CD4-positive, alpha-beta memory T cell (primary cell): ENCODE measurements at places on chromosomes 6 and 20.

DNA sequence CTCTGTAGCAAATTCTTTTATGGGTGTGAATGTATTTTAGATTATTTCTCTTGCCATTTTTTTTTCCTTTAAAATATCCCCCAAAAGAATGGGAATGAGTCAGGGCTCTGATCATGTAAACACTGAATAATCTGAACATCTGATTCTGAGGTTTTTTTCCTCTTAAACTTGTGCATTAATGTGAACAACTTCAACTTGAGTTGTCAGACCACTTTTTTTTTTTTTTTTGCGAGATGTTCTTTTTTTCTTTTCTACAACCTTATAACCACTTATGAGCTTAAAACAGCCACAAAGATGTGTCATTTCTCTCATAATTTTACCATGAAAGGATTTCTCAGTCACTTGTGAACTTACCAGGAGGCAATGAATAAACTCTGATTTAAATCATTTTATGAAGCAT, 85.3 kb downstream of the TBC1D7 start:
- H3K4me1 ChIP-seq: no peaks in the 10 kb centered on the region
- no peak overlapping the region for H3K4me3 ChIP-seq
- DNase-seq: no peak
- no peaks in the 10 kb centered on the region for H3K36me3 ChIP-seq
- H3K27me3 ChIP-seq: no peaks in the 10 kb centered on the region

DNA sequence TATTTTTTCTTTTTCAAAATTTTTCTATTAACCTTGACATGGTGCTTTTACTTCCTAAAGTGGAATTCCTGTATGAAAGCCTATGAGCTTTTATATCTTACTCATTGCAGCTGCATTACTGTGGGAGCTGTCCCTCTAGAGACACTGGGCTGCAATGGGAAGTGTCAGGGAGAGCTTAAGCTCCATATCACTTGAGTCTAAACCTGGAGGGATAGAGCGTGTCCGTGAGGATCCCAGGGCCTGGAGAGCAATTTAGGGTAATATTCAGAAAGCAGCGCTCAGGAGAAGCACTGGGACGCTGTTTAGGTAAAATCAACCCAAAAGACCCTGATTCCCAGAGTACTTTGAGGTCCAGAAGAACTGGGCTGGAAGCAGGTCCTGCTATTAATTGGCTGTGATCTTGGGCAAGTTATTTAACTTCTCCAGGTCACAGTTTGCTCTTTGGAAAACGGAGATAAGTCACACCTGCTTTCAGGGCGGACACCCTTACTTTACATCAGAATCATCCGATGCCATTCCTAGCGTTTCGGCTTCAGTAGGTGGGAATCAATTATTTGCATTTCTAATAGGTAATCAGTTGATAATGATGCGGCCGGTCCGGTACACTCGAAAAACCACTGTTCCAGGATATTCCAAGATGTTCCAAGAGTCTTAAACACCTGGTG, 628 bp upstream of the ERGIC3 start:
- H3K4me3 ChIP-seq: peak overlapping the region; percentile 76
- no peak for DNase-seq
- H3K27ac ChIP-seq: peak overlapping the region; percentile 78
- H3K36me3 ChIP-seq: peaks cover 4% of the 10 kb centered on the region
- peaks cover 15% of the 10 kb centered on the region for H3K4me1 ChIP-seq

GRCh38 chr6:160101277-160102205, 20.1 kb upstream of the SLC22A1 start:
- H3K36me3 ChIP-seq: peaks cover 49% of the 10 kb centered on the region
- DNase-seq: no peak
- H3K27me3 ChIP-seq: no peaks in the 10 kb centered on the region
- H3K27ac ChIP-seq: no peak overlapping the region
- no peaks in the 10 kb centered on the region for H3K4me1 ChIP-seq

DNA sequence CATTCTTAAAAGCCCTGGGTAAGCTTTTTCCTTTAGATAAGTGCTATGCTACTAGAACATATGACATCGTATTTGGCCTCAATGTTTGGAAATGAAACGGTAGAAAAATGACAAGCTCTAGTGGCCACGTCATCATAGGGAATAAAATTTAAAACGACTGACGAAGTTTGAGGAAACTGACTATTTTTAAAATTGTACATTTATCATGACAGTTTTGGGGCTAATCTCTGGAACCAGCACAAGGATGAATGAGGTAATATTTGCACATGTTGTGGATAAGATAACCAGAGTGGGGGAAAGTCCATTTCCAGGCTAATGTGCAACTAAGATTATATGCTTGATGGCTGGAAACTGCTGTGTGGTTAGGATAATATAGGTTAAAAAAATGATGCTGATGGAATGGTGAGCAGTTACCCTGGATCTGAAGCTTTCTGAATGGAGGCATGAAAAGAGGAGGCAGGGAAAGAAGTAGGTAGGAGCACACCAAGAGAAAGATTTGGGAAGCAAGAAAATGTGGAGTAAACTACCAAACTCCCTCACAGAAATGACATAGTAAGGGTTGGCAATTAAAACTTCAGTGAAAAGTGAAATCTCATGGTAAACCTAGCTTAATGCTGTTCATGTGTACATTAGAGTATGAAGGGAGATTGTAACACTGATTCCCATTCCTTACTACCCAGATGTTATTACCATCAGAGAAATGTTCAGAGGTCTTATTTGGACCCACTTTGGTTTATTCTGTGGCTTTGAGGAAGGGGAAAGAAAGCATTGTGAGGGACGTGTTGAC, 42.7 kb upstream of the CEP162 start:
- H3K36me3 ChIP-seq: no peaks in the 10 kb centered on the region
- no peaks in the 10 kb centered on the region for H3K27me3 ChIP-seq
- DNase-seq: no peak
- H3K4me1 ChIP-seq: no peaks in the 10 kb centered on the region

GRCh38 chr6:121321282-121321681, 13.0 kb downstream of the TBC1D32 start:
- no peak overlapping the region for H3K27ac ChIP-seq
- DNase-seq: no peak
- no peak overlapping the region for H3K4me3 ChIP-seq

- no peaks in the 10 kb centered on the region for H3K27me3 ChIP-seq
- DNase-seq: no peak
- no peaks in the 10 kb centered on the region for H3K36me3 ChIP-seq
- H3K4me1 ChIP-seq: no peaks in the 10 kb centered on the region
- H3K27ac ChIP-seq: no peak overlapping the region
- no peak overlapping the region for H3K4me3 ChIP-seq
Measured at GRCh38 chr6:90835596-90836212, 248.8 kb upstream of the MAP3K7 start.

- no peak for DNase-seq
- no peaks in the 10 kb centered on the region for H3K4me1 ChIP-seq
- H3K4me3 ChIP-seq: no peak overlapping the region
- H3K27ac ChIP-seq: no peak overlapping the region
- H3K27me3 ChIP-seq: no peaks in the 10 kb centered on the region
Measured at GRCh38 chr6:157433678-157434081, 52.7 kb downstream of the ZDHHC14 start.

DNA sequence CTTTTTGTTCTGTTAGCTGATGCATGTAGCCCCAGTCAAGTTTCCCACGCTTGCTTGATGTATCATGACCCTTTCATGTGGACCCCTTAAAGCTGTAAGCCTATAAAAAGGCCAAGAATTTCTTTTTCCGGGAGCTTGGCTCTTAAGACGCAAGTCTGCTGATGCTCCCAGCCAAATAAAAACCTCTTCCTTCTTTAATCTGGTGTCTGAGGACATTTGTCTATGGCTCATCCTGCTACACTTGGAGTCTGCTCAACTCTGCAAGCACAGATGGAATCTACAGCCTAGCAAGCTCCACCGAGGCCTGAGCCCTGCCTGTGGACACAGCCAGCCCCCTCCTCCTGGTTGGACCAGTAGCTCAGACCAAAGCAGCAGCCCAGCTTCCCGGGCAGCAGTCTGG, 3.4 kb downstream of the CST2 start:
- H3K4me3 ChIP-seq: no peak overlapping the region
- H3K27me3 ChIP-seq: no peaks in the 10 kb centered on the region
- no peaks in the 10 kb centered on the region for H3K36me3 ChIP-seq
- no peaks in the 10 kb centered on the region for H3K4me1 ChIP-seq

DNA sequence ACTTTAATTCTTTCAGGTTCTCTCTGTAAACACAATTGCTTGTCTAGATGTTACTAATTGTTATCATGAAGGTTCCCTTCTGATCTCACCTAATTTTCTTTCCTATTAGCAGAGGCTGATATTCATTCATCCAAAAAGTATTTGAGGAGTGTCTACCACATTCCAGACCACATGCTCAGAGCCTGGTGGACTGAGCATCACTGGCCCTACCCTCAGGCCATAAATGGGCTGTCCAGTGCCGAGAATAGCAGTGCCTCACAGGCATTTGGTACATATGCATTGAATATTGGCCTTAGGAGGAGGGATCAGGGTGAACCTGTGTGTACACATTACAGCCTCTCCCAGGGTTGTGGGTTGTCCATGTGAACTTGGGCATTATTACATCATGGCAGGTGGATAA, 40.4 kb upstream of the PRELID3B start:
- no peak overlapping the region for H3K27ac ChIP-seq
- no peak for DNase-seq
- no peak overlapping the region for H3K4me3 ChIP-seq
- H3K4me1 ChIP-seq: peaks cover 1% of the 10 kb centered on the region

DNA sequence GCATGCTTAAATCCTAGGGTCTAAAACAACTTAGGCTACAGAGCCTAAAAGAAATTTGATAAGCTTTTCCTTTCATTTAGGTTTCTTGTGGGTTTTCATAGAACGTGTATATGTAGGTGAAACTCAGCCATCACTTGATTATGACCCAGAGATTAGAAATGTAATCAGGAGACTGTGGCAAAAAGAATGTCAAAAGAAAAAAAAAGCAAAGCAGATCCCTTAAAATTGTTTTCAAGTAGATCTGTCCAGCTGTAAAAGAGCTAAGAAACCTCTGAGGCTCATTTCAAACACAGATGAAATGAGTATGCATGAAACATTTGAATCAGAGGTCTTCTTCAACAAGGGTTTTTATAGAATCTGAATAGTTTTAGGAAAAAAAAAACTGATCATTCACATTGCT, 341.3 kb upstream of the PRDM1 start:
- no peaks in the 10 kb centered on the region for H3K36me3 ChIP-seq
- no peak overlapping the region for H3K4me3 ChIP-seq
- no peak overlapping the region for H3K27ac ChIP-seq
- no peaks in the 10 kb centered on the region for H3K4me1 ChIP-seq
